ENCODE measurements at places on chromosomes 7 and 10. TPM values are rescaled to one million over a fixed set of nuclear protein-coding genes. Genes with fewer than 3 reads are reported as not detected.

Gene LIPF
- total RNA-seq = not detected

Gene NUTM2E
- total RNA-seq = not detected

Gene TCF7L2
- total RNA-seq = 1.8 TPM

Gene NPSR1
- total RNA-seq = not detected

GRCh38 chr7:50687575-50688225 is 95.0 kb downstream of the GRB10 start:
- no peak overlapping the region for H3K4me3 ChIP-seq
- no peaks in the 10 kb centered on the region for H3K4me1 ChIP-seq
- H3K27me3 ChIP-seq = peaks cover 3% of the 10 kb centered on the region
- H3K27ac ChIP-seq = no peak overlapping the region
- no peak for DNase-seq
- H3K36me3 ChIP-seq = no peaks in the 10 kb centered on the region

DNA sequence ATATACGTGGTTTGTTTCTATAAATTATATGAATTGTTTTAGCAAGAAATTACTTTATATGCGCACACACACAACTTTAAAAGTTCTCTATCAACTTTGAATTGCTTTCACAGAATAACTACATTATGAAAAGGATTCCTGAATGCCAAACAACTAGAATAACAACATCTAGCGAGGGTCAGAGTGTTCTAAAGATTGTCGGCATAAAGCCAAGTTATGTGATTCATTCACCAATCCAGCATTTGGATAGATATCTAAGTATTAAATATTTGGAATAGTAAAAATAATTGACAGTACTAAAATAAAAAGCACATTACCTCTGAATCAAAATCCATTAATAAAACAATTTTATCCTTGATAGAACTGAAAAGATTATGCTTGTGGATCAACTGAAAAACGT is 125.3 kb upstream of the AMPH start:
- no peaks in the 10 kb centered on the region for H3K27me3 ChIP-seq
- H3K4me3 ChIP-seq = no peak overlapping the region
- DNase-seq = no peak

DNA sequence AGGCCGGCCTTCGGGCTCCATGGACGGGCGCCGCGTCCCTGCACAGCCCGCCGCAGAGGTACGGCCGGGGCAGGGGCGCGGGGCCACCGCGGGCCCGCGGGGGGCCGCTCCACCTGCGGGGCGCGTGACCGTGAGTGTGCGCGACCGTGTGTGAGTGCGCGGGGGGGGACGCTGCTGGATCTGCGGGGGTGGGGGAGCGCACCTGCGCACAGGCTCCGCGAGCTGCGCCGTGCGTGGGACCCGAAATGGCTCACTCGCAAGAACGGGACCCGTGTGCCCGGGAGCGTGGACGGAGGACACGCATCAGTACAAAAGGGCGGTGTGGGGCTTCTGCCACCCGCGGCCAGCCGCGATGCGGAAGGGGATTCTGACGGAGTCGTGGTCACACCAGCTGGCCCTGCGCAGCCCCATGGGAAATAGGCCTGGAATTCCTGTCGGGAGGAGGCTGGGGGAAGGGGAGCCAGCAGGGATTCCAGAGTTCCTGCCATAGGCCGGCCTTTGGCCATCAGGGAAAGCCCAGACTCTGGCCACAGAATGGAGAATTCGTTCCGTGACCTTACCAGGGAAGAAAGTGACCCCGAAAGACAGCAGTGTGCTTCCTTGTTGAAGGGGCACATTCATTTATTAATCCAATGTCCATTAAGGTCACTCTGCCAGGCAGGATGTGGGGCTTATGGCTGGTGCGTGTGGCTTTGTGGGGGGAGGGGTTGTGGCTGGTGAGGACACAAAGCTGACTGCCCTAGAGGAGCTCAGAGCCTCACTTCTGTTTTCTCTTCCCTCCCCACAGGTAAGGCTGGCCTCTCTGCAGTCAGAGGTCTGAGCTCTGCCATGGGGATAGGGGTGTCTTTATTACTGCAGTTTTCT is 494 bp downstream of the REPIN1 start:
- DNase-seq = peak; percentile 50
- no peaks in the 10 kb centered on the region for H3K27me3 ChIP-seq
- peak overlapping the region; percentile 77 for H3K27ac ChIP-seq
- peak overlapping the region; percentile 89 for H3K4me3 ChIP-seq
- H3K4me1 ChIP-seq = peaks cover 23% of the 10 kb centered on the region

- H3K27me3 ChIP-seq = no peaks in the 10 kb centered on the region
- no peak overlapping the region for H3K4me3 ChIP-seq
- no peak for DNase-seq
- H3K4me1 ChIP-seq = no peaks in the 10 kb centered on the region
- no peaks in the 10 kb centered on the region for H3K36me3 ChIP-seq
- H3K27ac ChIP-seq = no peak overlapping the region
Observed at GRCh38 chr7:8201846-8202441, 60.0 kb downstream of the ICA1 start.

DNA sequence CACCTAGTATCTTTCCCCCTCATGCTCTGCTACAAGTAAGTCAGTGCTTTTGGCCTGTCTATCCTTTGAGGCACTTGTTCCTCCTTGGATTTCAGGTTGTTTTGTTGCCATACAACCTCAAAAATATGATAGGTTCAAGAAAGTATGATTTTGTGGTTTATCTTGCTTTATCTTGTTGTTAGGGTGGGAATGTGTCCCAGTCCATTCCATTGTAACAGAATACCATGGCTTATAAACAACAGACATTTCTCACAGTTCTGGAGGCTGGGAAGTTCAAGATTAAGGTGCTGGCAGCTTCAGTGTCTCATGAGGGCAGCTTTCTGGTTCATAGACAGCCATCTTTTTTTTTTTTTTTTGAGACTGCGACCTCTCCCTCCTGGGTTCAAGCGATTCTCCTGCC is 72.1 kb downstream of the TMEM270 start:
- DNase-seq = no peak
- no peaks in the 10 kb centered on the region for H3K27me3 ChIP-seq
- H3K27ac ChIP-seq = no peak overlapping the region
- no peak overlapping the region for H3K4me3 ChIP-seq
- H3K36me3 ChIP-seq = no peaks in the 10 kb centered on the region

GRCh38 chr7:118590107-118590506 is 365.6 kb downstream of the ANKRD7 start:
- H3K27me3 ChIP-seq = no peaks in the 10 kb centered on the region
- no peak overlapping the region for H3K27ac ChIP-seq
- no peak overlapping the region for H3K4me3 ChIP-seq
- H3K36me3 ChIP-seq = no peaks in the 10 kb centered on the region
- H3K4me1 ChIP-seq = no peaks in the 10 kb centered on the region

- H3K4me3 ChIP-seq = no peak overlapping the region
- H3K27me3 ChIP-seq = no peaks in the 10 kb centered on the region
- H3K27ac ChIP-seq = no peak overlapping the region
- no peaks in the 10 kb centered on the region for H3K4me1 ChIP-seq
Observed at GRCh38 chr7:46449743-46450142, 528.7 kb upstream of the IGFBP3 start.

DNA sequence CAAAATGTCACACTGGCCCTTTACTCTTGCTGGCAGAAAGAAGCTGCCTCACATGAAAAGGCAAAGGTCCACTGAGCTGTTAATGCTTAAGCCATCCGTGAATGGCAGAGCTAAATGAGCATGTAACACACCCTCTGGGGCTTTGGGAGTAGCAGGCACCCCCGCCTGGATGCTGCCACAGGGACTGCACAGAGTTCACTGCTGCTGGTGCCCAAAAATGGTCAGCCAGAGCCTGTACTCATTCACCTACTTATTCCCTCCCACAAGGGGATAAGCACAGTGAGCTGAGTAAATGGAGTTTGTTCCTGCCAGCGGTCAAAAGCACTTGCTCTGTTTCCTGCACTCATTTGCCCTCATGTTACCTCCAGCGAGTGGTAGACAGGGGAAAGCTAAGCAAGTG is 374.0 kb upstream of the STEAP1 start:
- H3K27me3 ChIP-seq = no peaks in the 10 kb centered on the region
- no peak overlapping the region for H3K27ac ChIP-seq
- no peaks in the 10 kb centered on the region for H3K4me1 ChIP-seq
- no peaks in the 10 kb centered on the region for H3K36me3 ChIP-seq
- DNase-seq = no peak

GRCh38 chr10:24518981-24519597 is 204.6 kb downstream of the ARHGAP21 start:
- no peak overlapping the region for H3K27ac ChIP-seq
- peaks cover 10% of the 10 kb centered on the region for H3K4me1 ChIP-seq
- H3K4me3 ChIP-seq = peak overlapping the region; percentile 37
- DNase-seq = peak; percentile 38
- no peaks in the 10 kb centered on the region for H3K27me3 ChIP-seq
- no peaks in the 10 kb centered on the region for H3K36me3 ChIP-seq

DNA sequence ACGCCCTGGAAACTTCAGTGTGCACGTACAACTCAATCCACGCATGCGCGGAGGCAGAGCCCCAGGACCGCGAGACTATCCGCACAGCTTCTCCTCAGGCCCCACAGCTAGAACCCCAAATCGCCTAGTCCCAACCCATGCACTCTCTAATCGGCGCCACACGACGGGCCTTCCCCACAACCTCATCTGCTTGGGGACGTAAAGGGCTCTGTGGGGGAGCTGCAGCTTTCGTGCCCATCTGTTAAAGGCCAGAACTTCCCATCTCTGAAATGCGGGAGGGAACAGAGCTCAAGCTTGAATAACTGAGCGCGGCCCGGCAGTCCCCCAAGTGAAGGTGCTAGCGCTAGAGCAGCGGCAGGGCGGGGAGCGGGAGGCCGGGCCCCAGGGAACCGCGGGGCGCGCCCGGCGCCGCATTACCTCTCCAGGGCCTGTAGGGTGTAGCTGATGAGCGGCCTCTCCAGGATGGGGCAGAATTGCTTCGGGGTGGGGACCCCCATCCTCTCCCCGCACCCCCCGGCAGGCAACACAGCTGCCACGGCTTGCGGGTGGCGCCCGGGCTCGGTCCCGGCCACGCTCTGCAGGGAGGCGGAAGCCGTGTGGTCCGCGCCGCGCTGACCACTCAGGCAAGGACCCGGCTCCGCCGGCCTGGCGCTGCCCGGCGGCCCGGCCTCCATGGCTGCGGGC is 547 bp downstream of the CRPPA start:
- no peaks in the 10 kb centered on the region for H3K36me3 ChIP-seq
- H3K4me1 ChIP-seq = peaks cover 10% of the 10 kb centered on the region
- H3K27me3 ChIP-seq = no peaks in the 10 kb centered on the region
- peak; percentile 83 for DNase-seq
- peak overlapping the region; percentile 38 for H3K4me3 ChIP-seq

GRCh38 chr10:106557951-106558733 is 606.4 kb downstream of the SORCS1 start:
- no peaks in the 10 kb centered on the region for H3K27me3 ChIP-seq
- H3K4me3 ChIP-seq = no peak overlapping the region
- H3K36me3 ChIP-seq = no peaks in the 10 kb centered on the region
- DNase-seq = no peak

GRCh38 chr10:6819301-6819700 is 239.2 kb upstream of the PRKCQ start:
- no peak for DNase-seq
- no peak overlapping the region for H3K27ac ChIP-seq
- no peaks in the 10 kb centered on the region for H3K4me1 ChIP-seq
- H3K36me3 ChIP-seq = no peaks in the 10 kb centered on the region
